Stimulated activated CD4-positive, alpha-beta T cell treated with anti-CD3 and anti-CD28 coated beads, Interleukin-1b, Interleukin-23, amount 100 ng/mL, for 1 hour (primary cell): ENCODE measurements at places on chromosomes 4 and X.

GRCh38 chr4:948101-948935 lies 16.1 kb downstream of the TMEM175 start:
- no peak for DNase-seq

GRCh38 chr4:153013202-153013977 lies 77.3 kb downstream of the FHDC1 start:
- no peak for DNase-seq

DNA sequence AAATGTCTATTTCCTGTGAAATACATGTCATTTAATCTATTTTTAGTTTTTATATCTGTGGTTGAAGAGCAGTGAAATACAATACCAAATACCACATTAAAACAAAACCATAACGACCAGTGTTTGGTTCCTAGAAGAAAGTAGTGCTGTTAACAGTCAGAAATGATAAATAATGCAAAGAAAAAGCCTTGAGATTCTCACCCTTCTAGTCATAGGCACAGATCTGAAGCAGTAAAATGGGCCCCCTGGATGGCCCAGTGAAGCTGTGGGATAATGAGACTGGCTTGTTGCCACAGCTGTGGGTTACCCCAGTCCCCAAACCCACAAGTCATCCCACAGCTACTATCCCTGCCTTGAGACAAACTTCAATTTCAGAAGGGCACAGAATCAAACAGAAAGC lies 137.3 kb upstream of the RPL34 start:
- no peak for DNase-seq

GRCh38 chrX:119095936-119096335 lies 23.1 kb downstream of the CT47C1 start:
- no peak for DNase-seq

DNA sequence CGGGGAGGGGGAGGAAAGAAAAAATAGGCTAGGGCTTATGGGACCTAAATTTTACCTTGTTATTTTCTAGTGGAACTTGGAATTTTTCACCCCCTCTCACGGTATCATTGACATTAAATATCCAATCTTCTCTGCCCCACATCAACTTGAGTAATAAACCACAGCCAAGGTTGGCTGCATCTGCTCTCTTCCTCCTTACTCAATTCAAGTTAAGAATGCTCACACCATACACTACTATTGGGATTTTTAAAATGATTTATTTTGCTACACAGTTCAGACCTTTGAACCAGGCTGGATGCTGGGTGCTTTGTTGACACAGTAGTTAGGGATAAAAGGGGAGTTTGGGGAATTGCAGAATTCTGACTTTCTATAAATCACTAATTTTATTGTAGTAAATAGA lies 78.2 kb upstream of the DHX15 start:
- no peak for DNase-seq

- DNase-seq: no peak
Observed at GRCh38 chr4:13160920-13161319, 323.2 kb downstream of the RAB28 start.
